Activated T-helper 1 cell treated with anti-CD3 and anti-CD28 coated beads, Interleukin-2, amount 50 U/mL, for 16 hours (primary cell): ENCODE measurements at places on chromosomes 2 and 18.

GRCh38 chr2:127526132-127527000 lies at the start of gene IWS1:
Gene IWS1, minus strand, starts transcription at chr2:127526489. Its CDS starts 281 bp downstream, at chr2:127526208.
- DNase-seq: peak; percentile 81

DNA sequence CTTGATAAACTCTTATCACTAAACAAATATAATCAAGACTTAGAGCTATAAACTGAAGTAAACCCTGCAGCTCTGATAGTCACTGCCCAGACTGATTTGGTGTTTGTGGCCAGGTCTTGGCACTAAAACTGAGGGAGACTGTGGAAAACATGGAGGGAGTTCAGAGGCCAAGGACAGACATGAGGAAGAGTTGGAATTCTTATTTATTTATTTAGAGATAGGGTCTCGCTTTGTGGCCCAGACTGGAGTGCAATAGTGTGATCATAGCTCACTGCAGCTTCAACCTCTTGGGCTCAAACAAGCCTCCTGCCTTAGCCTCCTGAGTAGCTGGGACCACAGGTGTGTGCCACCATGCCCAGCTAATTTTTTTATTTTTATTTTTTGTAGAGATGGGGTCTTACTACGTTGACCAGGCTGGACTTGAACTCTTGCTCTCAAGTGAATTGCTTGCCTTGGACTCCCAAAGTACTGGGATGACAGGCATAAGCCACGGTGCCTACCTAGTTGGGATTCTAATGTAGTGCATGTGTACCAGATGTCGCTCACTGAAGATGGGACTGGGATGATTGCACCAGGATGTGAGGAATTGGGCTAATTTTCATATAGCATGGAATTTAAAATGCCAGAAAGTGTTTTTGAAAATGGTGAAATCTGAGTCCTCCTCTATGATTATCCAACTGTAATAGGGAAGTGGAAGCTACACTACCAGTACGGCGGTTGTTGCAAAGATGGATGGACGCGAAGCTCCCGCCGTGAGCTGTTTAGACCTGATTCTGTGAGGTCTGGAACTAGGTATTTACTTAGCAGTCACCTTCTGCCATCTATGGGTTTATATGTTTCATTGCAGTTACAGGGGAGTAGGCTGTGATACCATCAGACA lies 52.7 kb upstream of the CTLA4 start:
- no peak for DNase-seq

DNA sequence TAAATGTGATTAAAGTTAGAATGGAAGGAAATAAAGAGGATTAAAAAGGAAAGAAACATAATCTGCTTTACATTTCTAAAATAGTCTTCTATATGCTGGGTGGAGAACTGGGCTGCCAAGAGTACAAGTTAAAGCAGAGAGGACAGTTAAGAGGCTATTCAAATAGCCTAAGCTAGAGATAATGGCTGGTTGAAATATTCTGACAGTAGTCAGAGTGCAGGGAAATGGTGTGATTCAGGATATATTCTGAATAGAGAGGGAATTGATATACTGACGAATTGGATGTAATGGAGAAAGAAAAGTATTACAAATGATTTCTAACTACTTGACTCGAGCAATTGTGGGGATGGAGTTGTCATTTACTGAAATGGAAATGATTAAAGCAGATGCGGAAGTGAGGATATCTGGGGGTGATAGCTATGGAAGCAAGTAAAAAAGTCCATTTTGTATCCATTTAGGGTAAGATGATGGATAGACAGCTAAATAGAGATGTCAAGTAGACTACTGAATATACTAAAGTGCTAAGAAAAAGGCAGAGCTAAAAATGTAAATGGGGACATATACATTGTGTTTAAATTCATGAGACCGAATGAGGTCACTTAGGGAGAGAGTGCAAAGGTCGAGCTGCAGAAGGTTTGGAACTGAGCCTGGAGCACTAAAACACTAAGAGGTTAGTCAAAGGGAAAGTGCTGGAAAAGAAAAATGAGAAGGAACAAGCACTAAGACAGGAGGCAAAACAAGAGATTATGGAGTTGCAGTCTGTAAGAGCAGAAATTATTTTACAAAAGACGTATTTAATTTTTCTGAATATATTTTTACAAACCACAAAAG lies 696.8 kb downstream of the LRRTM4 start:
- no peak for DNase-seq

DNA sequence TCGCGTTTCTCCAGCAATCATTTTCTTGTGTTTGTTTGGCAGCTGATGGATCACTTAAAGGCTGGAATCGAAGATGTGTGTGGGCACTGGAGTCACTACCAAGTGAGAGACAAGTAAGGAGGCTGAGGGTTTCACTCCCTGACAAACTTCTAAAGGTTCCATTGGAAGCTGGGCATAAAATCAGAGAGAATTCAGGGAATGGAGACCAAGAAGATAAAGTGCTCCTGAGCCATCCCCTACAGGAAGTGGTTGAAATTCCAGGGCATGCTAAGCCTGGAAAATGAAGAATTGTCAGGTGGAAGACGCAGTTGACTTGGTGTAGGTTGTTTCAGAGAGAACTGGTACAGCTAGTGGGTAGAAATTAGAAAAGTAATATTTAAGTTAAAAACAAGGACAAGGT lies 39.1 kb downstream of the SLC9A4 start:
- no peak for DNase-seq

- DNase-seq: no peak
Measured at GRCh38 chr2:151096235-151096634, 165.4 kb downstream of the RBM43 start.

- DNase-seq: no peak
Measured at GRCh38 chr2:101364878-101365277, 22.4 kb downstream of the CREG2 start.

DNA sequence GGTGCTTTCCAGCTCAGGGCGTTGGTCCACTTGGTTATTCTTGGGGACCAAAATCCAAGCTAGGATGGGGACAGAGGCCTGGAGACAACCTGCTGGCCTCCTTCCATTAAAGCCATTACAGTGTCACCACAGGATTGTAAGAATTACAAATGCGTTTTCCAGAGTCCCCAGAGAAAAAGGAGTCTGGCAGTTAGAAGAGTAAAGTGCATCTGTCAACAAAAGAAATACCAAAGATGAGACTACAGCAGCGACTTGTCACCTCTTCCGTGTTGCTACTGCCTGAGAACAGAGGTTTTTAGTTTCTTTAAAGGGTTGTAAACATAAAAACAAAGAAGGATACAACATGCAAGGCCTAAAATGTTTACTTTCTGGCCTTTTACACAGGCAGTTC lies 235.7 kb downstream of the AGAP1 start:
- no peak for DNase-seq

GRCh38 chr2:132811148-132811915 lies 141.3 kb upstream of the LYPD1 start:
- no peak for DNase-seq

DNA sequence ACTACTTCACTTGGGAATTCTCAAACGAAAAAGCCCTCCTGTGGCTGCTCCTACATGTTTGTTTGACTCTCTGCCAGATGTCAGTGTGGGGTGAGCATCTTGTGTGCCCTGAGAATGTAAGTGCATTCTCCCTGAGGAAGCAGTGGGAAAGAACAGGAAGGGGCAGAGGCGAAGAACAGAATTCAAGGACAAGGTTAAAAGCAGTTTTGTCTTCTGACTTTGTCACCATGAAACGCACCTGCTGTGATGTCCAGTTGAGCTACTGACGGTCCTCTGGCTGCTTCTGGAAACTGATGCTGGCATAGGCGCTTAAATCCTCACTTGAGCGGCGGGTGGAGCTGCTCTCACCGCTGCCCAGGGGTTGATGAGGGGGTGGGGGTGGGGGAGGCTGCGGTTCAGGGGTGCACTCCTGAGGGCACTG lies 4.9 kb downstream of the IRS1 start:
- DNase-seq: no peak

DNA sequence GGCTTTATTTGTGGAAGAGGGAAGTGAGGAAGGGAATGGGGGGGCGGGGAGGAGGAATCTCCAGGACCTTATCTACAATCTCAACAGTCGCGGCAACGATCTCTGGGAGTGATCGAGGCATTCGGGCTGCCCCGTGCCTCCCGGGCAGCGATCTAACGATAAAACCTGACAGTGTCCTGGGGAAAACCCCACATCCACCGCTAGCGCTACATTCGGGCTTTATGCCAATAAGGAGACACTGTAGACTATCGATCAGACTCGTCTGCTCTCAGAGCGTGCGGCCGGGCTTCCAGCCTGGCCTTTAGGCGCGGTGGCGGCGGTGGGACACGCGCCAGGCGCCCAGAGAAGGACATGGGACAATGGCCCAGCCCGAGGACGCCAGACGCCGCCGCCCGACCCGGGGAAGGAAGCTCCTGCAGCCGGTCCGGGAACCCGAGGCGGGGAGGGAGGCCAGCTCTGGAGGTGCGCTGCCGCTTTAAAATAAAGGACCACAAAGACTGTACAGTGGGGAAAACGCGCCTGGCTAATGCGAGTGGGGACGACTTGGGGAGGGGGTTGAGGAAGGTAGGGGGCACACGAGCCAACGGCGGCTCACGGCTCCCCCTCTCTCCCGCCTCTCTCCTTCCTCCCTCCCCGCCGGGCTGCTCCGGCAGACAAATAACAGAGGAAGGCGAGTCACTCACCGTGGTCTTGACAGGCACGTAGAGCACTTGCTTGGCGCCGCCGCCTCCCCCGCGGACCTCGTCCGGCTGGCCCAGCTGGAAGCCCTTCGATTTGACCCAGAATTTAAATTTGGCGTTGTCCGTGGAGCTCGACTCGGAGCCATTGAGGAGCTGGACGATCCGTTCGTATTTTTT lies 2.2 kb downstream of the NOL4 start:
- no peak for DNase-seq

DNA sequence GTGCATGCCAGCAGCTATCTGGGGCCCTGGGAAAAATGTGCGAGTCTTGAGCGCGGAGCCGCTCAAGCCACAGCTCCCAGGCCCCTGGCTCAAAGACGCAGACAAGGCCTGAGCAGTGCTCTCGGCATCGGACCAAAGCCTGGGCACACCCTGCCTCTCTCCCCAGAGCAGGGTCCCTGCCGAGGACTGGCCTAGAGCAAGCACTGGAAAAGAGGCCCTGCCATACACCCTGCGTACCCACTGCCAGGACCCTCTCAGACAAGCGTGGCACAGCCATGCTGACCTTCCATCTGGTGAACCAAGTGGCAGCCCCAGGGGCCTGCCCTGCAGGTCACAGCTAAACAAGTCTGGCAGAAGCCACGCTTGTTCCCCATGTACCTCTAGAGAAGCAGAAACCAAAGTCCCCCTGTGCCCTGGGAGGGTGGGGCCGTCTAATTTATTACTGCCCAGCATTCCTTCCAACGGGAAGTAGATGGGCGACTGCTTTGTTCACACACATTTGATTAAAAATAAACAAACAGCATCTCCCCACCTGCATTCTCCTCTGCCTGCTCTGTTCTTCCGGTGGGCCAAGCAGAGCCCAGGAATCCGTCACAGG lies 14.0 kb downstream of the STK25 start:
- no peak for DNase-seq

DNA sequence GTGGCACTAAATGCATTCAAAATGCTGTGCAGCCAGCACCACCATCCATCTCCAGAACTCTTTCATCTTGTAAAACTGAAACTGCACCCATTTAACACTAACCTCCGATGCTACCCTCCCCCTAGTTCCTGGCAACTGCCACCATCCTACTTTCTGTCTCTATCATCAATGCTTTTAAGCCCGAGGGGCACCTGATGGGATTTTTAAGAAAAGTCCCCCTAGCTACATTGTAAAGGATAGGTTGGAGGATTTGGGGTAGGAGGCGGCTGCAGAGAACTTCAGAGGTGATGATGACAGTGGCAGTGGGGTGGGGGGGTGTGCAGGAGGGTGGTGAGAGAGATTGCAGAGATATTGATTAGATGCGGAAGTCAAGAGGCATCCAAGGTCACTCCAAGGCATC lies 10.8 kb upstream of the YWHAQ start:
- DNase-seq: no peak

GRCh38 chr2:20880221-20880771 lies 57.4 kb upstream of the LDAH start:
- DNase-seq: no peak

DNA sequence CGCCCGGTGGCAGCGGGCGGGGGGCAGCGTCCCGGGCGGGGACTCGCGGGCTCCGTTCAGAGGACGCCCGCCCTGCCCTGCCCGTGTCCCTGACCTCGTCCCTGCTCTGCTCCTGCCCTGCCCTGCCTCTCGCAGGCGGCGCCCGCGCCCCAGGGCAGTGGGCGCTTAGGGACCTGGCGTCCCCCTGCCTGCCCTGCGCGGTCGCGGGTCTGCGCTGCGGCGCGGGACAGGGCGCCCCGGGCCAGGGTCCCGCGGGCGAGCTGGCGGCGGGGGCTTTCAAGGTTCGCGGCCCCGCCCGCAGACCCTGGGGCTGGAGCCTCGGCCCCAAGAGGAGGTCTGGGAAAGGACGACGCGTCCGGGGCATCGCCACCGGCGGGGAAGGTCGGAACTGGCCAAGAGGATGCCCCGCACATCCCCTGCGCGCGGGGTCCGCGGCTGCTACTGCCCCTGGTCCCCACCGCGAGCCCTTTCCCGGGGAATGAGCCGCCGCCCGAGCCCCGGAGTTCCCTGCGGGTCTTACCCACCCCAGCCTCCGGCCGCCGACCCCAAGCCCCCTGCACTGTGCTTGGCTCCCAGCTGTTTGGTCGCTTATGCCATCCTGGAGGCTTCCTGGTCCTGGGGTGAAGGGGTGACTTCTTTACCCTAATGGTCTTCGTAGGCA lies 679 bp downstream of the RNF144A start:
- DNase-seq: no peak

DNA sequence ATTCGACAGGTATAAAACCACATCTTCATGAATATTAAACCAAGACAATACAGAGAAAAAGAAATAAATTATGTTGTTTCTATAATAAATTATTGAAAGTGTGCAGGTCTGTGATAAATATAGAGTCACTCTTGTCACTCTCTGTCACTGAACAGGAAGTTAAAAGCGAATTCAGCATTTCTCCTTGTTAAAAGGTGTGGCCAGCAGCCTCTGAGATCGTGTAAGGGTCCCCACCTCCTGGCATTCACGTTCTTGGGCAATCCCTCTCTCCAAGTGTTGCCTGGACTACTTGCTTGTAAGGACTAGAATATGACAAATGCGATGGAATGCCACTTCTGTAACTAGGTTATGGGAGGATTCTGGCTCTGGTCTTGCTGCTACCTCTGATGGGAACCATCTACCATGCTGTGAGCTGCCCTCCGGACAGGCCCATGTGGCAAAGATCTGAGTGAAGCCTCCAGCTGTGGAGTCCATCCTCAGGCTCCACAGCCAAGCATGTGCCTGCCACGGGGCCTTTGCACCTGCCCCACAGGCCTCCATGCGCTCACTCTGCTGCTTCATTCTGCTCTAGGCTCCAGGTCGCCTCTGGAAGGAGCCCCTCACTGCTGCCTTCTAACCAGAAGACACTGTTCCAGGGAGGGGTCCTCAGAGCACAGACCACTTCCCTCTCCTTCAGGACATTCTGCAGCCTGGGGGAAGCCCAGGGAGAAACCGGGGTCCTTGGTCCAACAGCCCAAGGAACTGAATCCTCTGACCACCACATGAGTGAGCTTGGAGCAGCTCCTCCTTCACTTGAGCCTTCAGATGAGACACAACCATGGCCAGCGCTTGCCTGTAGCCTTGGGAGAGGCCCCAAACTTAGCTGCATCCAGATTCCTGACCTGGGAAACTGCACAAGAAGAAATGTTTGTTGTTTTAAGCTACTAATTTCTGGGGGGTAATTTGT lies 202.9 kb upstream of the HDAC4 start:
- DNase-seq: no peak

- DNase-seq: no peak
Measured at GRCh38 chr2:197628043-197628500, 47.3 kb downstream of the RFTN2 start.
